ENCODE measurements at places on chromosomes 11 and 22. TPM values are rescaled to one million over a fixed set of nuclear protein-coding genes. Genes with fewer than 3 reads are reported as not detected.

Gene PIH1D2
- 0.36 TPM for total RNA-seq

DNA sequence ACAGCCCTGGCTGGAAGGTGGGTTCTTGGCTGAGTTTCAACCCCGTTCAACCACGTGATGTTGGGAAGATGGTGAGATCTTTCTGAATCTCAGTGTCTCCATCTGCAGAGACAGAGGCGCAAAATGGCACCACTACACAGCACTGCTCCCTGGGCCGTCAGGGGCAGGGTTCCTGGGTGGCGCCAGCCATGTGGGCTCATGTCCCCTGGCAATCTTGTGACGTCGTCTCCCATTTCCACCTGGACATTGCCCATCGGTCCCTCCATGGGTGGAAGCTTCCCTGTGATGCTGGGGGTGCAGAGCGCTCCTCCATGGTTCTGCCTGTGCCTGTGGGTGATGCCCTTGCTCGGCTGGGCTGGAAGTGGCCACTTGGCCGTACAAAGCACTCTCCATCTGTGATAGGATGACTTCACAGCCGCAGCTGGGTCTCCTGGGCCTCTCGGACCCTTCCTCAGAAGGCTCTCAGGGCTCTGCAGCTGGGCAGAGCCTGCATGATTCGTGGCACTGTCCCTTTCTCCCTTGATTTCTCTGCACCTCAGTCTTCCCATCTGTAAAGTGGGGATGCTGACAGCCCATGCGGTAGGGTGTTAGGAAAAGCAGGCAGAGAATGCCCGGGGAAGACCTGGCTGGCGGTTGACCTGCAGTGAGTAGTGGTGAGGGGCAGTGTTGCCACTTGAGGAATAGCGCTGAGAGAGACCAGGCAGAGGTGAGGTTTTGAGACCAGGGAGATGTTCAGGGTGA, 35.2 kb downstream of the SMIM38 start:
- H3K4me1 ChIP-seq, result no peaks in the 10 kb centered on the region
- no peaks in the 10 kb centered on the region for H3K27me3 ChIP-seq
- DNase-seq, result no peak
- no peak overlapping the region for H3K27ac ChIP-seq
- H3K36me3 ChIP-seq, result peaks cover 11% of the 10 kb centered on the region
- no peak overlapping the region for H3K4me3 ChIP-seq

DNA sequence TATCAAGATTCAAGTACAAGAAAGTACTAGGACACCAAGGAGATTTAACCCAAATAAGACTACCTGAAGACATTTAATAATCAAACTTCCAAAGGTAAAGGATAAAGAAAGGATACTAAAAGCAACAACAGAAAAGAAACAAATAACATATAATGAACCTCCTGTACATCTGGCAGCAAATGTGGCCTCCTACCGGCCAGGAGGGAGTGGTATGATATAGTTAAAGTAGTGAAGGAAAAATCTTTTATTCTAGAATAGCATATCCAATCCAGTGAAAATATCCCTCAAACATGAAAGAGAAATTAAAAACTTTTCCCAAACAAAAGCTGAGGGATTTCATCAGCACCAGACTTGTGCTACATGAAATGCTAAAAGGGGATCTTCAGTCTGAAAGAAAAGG, 104.7 kb upstream of the GUCY1A2 start:
- H3K27ac ChIP-seq, result no peak overlapping the region
- H3K36me3 ChIP-seq, result no peaks in the 10 kb centered on the region
- no peak for DNase-seq
- no peak overlapping the region for H3K4me3 ChIP-seq

DNA sequence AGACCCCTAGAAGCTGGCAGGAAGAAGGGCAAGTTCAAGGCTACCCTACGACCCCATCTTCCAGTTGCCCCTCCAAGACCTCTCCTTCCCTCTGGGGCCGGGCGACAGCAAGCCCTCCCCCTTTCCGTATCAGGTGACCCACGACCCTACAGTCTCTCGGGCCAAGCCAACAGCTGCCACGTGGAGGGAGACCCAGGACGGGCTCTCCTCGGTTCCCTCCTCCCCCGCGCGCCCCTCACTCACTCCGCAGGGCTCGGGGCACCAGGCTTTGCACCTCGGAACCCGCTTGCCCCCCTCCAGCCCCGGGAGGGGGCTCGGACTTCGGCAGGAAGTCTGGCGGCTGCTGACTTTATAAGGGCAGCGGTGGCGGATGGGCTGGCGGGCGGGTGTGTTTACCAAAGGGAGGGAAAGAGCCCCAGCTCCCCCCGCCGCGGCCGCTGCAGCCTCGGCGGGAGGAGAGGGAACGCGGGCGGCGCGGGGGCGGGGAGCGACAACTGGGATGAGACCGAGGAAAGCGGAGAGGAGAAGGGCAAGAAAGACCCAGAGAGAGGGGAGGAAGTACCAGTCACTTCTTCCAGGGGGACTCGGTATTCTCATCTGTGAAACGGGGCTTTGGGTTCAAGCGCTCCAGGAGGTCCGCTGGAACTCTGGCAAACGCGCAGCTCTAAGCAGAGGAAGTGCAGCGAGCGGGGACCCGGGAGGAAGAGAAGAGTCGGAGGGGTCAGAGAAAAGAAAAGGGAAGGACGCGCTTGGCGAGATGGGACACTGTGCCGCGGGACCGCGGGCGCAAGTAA, 767 bp downstream of the SLC43A1 start:
- H3K27ac ChIP-seq, result peak overlapping the region; percentile 96
- peaks cover 33% of the 10 kb centered on the region for H3K4me1 ChIP-seq
- peak overlapping the region; percentile 100 for H3K4me3 ChIP-seq
- peaks cover 6% of the 10 kb centered on the region for H3K36me3 ChIP-seq
- peak; percentile 65 for DNase-seq
- no peaks in the 10 kb centered on the region for H3K27me3 ChIP-seq

GRCh38 chr22:29750559-29751538, 16.0 kb downstream of the ZMAT5 start:
- no peak overlapping the region for H3K4me3 ChIP-seq
- peaks cover 19% of the 10 kb centered on the region for H3K4me1 ChIP-seq
- H3K27ac ChIP-seq, result peak overlapping the region; percentile 63
- no peaks in the 10 kb centered on the region for H3K36me3 ChIP-seq
- no peak for DNase-seq
